Anterior cingulate cortex (tissue), 58 donors: ENCODE measurements at places on chromosomes 4 and X.

DNA sequence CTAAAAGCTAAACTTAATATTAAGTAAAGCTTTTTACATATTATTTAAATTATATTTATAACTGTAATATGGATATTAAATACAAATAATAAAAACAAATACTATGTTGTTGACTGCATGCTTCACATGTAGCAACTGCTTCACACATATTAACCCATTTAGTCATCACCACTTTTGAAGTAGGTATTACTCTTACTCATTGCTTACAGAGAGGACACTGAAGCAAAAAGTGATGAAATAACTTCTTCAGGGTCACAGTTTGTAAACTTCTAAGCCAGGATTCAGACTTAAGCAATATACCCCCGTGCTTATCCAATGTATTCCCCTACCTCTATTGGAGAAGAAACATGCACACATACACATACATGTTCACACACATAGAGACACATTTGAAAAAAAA lies 166.6 kb downstream of the DKK2 start:
- DNase-seq, result no peak

DNA sequence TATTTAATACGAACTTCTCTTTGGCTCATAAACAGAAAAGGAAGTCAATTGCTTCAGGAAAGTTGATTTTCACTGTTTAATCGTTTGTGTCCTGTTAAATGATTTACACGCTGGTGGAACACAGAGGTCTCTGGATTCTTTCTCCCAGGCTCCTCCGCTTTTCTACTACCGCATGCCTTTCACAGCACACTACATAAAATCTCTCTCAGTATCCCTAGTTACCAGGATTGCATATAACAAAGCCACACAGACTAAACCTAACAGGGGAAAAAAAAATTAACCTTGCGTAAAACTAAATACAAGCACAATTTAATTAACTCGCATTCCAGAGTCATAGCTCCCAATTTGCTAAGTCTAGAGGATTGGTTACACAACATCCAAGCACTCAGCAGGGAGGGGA lies 133.9 kb downstream of the CORIN start:
- no peak for DNase-seq

GRCh38 chrX:43882294-43882681 lies at the start of gene MAOB:
TSS of gene MAOB (minus strand) at chrX:43882450. CDS start at chrX:43882299, 151 bp downstream.
- DNase-seq, result no peak

DNA sequence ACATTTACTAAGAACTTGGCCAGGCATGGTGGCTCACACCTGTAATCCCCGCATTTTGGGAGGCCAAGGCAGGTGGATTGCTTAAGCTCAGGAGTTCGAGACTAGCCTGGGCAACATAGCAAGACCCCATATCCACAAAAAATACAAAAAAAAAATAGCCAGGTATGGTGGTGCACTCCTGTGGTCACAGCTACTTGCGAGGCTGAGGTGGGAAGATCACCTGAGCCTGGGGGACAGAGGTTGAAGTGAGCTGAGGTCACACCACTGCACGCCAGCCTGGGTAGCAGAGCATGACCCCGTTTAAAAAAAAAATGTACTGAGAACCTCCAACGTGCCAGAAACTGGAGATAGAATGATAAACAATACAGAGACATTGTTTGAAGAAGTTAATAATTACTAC lies 8.0 kb downstream of the OPRPN start:
- DNase-seq, result no peak
